T-helper 2 cell treated with Interferon-gamma antibody and Interleukin-4, amounts not matched to agents 5 μg/mL and 100 μg/mL, for 36 hours (primary cell): ENCODE measurements at places on chromosomes 12 and 14.

GRCh38 chr12:71787580-71787979 lies 32.9 kb downstream of the RAB21 start:
- DNase-seq: no peak

- no peak for DNase-seq
Observed at GRCh38 chr12:5718680-5719079, 226.4 kb downstream of the ANO2 start.

- DNase-seq: no peak
Observed at GRCh38 chr12:63948211-63948610, 103.7 kb downstream of the SRGAP1 start.

DNA sequence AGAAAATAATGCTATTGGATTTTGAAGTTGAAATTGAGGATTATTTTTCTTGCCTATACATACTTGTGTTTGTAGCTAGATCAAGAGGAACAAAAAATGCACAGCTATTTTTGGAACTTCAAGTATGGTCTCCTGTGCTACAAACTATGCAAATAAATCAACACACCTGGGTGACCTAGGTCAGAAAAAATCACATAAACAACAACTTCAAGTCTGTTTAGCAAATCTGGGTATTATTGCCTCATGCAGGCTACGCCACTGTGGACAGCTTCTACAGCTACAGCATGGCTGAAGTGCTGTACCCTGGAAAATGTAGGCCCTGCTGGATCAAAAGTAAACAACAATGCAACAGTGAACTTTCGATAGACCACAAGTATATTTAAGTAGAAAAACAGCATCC lies 87.5 kb downstream of the SLC6A15 start:
- DNase-seq: no peak

DNA sequence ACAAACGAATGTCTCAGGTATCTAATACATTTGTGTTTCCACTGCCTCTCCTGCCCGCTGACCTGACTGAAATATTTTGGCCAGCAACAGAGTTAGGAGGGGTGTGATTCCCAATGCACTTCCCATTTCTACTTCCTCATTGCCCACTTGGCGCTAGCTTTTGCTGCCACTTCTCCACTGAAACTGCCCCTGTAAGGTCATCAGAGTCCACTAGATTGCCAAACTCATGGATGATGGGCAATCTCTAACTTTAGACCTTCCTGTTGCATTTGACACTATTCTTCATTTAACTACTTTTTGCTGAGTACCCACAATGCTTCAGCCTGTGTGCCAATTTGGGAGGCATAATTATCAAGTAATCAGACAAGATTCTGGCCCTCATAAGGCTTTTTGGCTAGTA lies 40.8 kb downstream of the GPR65 start:
- no peak for DNase-seq

- no peak for DNase-seq
Observed at GRCh38 chr14:98364961-98365360, 907.0 kb downstream of the BCL11B start.

GRCh38 chr12:64923536-64923935 lies 99.1 kb downstream of the TBC1D30 start:
- DNase-seq: no peak

DNA sequence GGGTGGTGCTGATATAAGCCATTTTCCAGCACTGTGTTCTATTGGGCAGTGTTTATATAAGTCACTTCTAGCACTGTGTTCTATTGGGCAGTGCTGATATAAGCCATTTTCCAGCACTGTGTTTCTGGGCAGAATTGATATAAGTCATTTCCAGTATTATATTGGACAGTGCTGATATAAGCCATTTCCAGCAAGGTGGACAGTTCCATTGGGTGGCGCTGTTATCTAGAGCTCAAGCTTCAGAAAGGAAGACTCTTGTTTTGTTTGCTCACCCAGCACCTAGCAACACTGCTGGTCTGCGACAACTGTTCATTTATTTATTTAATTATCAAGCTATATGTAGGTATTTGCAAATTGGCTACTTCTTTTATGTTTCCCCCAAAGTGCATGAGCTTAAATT lies 690.3 kb downstream of the AACS start:
- DNase-seq: no peak

DNA sequence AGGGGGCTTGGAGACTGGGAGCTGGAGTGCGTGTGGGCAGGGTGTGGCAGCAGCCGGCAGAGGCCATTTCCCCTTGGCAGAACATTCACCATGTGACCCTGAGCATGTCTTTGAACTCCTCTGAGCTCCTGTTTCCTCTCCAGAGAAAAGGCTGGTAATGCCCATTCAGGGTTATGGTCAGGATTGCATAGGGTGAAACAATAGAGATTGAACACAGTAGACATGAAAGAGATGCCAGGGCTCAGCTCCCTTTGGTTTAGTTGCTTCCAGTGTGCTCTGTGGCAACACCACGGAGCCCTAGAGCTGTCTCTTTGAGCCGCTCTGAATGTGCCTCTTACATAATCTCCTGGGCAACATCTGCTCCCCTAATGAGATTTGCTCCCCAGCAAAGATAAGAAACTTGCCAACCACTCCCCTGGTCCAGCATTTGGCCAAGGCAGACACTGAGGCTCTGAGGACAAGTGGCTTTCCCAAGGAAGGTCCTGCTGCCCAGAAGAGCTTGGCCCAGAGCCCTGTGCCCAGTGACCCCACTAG lies 4.6 kb downstream of the IFI27 start:
- no peak for DNase-seq

- no peak for DNase-seq
Observed at GRCh38 chr12:1044696-1045095, 53.7 kb downstream of the ERC1 start.
